ENCODE measurements at places on chromosomes 16 and 17. TPM values are rescaled to one million over a fixed set of nuclear protein-coding genes. Genes with fewer than 3 reads are reported as not detected.

The UNKL gene
- 5.3 TPM for total RNA-seq

The G6PC1 gene
- total RNA-seq = not detected

The SMTNL2 gene
- total RNA-seq = not detected

The CTRL gene
- total RNA-seq = 0.38 TPM

The ATP6V0C gene
- total RNA-seq = 5.1 TPM

The HMOX2 gene
- 70.6 TPM for total RNA-seq
